ENCODE measurements at places on chromosomes 16 and 17. TPM values are rescaled to one million over a fixed set of nuclear protein-coding genes. Genes with fewer than 3 reads are reported as not detected.

Gene CDK5R1
- total RNA-seq, result 1.5 TPM

Gene ADAD2
- 0.21 TPM for total RNA-seq

Gene TRPV2
- total RNA-seq, result 6.8 TPM

Gene CCL16
- 0.21 TPM for total RNA-seq

Gene GPRC5B
- total RNA-seq, result 14.5 TPM

Gene HOXB3
- 10.8 TPM for total RNA-seq

Gene SLC5A10
- total RNA-seq, result not detected
